ENCODE measurements at places on chromosomes 4 and X.
A peak's percentile ranks its signal among the peaks of the same experiment; 100 is the strongest.

DNA sequence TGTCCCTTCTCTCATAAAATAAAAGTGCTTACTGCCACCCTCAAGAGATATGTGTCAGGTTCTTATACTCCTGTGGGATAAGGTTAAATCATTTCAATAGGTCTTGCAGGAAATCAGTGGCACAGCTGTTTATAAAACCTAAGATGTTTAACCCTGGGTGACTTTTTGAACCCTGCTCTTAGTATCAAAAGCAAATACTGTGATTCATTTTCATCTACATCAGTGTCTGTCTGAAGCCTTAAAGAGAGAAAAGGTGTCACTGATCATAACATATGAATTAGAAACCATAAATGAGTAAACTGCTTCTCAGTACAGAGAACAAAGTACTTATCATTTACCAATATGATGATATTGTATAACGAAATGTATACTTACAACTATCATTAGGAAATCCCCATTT, 59.0 kb downstream of the CCSER1 start:
- no peak for DNase-seq

GRCh38 chr4:89324671-89325070, 17.1 kb upstream of the GPRIN3 start:
- DNase-seq, result no peak

GRCh38 chr4:153469031-153469430, 2.9 kb downstream of the TMEM131L start:
- no peak for DNase-seq

- peak; percentile 12 for DNase-seq
Measured at GRCh38 chr4:82140422-82140821, 233.4 kb downstream of the HNRNPD start.

- peak; percentile 9 for DNase-seq
Measured at GRCh38 chr4:133152330-133152821, 3.3 kb downstream of the PCDH10 start.

GRCh38 chrX:149630681-149631233, 835 bp downstream of the TMEM185A start:
- peak; percentile 39 for DNase-seq

GRCh38 chr4:172497321-172497720, 671.3 kb upstream of the GALNT7 start:
- DNase-seq, result no peak

- DNase-seq, result peak; percentile 88
Measured at GRCh38 chr4:912548-913279, 19.4 kb downstream of the GAK start.

- peak; percentile 85 for DNase-seq
Measured at GRCh38 chr4:185307136-185307950, 88.4 kb downstream of the LRP2BP start.

DNA sequence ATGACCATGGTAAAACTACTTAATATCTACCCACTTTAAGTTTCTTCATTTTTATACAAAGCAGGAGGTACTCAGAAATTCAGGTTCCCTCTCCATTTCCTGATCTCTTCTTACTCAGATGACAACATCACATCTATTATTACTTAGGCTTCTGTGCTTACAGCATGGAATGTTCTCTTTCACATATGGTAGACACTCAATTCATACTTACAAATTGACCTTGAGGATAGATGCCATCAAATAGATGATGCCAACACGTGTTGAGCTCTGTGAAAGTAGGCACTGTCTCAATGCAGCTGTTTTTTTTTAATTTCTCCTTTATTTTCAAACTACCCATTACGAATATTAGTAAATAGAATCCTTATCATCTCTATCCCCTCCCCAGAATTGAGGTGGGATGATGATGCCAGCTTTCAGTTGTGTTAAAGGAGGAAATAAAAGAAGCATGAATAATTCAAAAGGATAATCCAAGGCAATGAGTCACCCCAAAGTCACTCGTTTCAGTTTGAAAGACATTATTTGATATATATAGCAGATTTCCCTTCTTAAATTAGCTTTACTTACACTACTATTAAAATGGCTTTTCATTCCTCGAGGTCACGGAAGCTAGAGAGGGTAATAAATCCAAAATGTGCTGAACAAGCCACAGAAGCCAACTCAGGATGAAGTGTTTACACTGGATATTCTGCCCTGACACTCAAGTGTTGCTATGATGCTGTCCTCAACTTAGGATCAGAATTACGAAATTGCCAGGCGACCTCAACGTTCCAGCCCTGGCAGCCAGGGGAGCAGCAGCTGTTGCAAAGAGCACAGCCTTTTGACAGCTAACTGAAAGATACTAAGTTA, 124.2 kb upstream of the EOLA2 start:
- peak; percentile 18 for DNase-seq

GRCh38 chr4:53671757-53672156, 80.5 kb upstream of the LNX1 start:
- DNase-seq, result no peak

DNA sequence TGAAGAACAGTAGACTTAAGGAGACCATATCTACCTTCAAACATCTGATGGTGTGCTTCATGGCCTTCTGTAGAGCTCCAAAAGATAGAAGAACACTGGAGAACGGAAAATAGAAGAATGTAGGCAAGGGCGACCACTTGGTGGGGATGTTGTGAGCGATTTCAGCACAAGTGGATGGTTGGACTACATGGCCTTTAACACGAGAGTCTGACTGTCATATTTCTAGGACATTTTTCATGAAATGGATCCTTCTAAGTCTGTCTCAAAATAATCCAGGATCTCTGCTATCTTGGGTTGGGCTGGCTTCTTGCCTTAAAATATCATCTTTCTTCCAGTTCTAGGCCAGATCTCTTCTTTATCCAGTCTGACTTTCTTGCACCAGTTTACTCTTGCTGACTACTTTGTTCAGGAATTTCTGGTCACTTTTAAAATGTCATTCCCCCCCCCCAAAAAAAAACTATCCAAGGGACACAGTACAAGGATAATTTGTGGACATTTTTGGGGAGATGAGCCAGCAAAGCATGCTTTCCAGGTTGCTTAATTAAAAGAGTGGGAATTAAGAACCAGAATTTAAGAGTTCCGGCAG, 1.2 kb upstream of the MID1IP1 start:
- DNase-seq, result no peak

GRCh38 chr4:123363729-123364128, 32.9 kb upstream of the SPRY1 start:
- DNase-seq, result no peak

DNA sequence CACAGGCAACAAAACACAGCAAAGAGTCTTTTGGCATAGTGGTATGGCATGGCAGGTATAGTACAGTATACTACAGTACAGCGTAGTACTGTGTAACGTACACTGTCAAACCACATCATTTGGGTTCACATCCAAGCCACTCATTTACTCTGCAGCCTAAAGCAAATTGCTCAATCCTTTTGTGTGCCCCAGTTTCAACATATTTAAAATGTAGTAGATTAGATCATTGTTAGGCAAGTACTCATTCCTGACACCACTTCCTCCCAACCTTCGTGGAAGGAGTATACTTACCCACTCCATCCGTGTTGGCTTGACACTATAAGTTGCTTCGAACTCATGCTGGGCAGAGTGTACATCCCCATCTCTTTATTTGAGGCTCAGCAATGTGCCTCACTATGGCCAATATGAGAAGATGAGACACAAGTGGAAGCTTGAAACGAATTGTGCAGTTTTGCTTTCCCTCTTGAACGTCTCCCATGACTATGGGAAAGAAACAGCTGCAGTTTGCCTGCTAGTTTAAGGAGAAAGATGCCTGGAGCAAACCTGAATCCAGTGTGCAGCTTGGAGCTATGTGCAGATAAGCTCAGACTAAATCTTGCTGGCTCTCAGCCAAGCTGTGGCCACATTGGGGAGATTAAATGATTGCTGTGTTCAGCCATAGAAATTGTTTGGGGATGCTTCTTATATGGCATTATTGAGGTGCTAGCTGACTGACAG, 85.7 kb upstream of the TBL1X start:
- peak; percentile 76 for DNase-seq

DNA sequence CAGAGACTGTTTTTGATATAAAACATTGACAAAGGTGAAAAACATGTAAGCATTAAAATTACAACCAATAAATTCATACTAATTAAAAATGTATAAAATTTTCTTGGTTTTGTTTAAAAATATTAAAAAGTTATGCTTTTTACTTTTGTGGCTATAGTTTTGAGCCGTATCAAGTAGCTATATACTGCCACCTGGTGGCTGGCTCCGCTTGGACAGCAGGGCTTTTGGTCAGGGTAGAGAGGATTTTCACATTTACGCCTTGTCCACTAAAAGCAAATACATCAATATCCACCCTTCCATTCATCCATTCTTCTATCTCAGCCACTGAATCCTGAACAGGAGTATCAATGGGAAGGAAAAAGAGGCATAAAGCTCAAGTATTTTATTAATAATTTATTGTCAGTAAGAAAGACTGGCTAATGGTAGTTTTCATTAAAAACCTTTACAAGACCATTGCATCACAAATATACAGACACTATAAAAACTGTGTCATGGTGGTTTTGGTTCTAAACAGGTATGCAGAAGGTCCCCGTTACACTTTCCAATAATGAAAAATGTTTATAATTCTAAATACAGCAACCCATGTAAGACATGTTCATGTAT, 32.1 kb upstream of the MTNR1A start:
- peak; percentile 66 for DNase-seq

GRCh38 chr4:80201252-80202151, 4.2 kb downstream of the PRDM8 start:
- peak; percentile 46 for DNase-seq

DNA sequence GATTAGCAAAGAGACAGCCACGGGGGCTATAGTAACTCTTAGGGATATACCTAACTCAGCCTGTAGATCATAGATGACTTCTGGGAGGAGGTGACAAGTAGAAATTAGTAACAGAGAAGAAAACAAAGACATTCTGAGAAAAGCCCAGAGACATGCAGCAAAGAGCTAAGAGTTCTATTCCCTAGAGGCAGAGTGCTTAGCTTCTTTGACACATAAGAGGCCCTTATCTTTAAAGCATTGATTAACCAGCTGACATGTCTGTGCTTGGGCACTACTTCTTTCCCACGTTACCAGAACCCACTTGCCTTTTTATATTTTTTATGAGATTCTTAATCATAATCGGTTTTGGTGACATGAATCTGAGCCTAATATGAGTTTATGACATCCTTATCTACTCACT, 179.5 kb downstream of the GABRB1 start:
- no peak for DNase-seq

DNA sequence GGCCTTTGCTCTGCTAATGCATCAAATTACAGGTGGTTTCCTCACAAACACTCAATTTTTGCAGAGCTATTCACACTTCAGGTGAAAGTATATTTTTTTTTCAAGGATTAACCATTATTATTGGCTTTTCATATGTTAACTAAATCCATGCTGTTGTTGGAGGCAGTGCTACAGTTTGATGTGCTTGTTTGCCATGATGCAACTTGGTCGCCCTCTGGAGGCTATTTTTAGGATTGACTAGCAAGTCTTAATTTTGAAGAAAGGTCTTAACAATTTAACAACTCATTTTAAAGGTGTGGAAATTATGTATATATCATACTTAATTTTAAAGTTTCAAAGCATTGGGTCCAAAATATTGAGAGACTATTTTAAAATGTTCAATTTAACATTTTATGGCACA, 168.8 kb upstream of the FAM47A start:
- peak; percentile 66 for DNase-seq

DNA sequence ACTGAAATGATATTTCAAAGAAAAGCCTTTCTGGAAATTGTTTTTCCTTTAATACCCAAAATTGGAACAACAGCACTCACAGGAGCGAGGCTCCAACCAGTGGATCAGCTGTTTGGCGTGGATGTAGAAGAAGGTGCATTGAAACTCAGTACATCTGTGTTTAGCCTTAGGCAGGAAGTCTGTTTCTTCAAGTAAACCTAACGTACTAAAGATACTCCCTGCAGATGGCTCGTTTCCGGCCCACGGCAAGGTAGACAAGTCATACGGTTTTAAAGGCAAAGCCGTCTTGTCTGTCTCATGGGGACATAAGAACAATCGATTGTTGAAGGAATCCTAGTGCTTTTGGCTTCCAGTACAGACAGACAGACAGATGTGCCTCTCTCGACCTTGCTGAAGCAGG, 50.0 kb upstream of the CLCN4 start:
- no peak for DNase-seq

DNA sequence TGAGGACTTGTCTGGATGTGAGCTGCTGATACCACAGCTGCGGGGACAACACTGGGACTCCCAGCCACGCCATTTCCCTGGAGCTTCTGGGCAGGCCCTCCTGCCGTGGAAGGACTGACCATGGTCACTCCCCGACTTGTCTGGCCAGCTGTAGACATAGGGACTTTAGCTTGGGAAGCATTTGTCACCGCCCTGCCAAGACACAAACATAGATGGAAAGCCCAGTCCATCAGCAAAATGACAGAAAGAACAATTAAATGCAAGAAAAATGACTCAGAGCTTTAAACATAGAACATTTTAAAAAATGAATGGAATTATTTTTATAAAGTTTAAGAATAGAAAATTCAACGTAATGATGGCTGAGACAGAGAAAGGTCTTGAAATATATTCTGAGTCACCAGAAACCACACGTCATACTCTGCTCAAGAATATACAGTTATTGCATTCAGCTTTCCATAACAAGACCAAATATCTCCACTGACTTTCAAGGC, 107.6 kb upstream of the CBR4 start:
- DNase-seq, result peak; percentile 37

DNA sequence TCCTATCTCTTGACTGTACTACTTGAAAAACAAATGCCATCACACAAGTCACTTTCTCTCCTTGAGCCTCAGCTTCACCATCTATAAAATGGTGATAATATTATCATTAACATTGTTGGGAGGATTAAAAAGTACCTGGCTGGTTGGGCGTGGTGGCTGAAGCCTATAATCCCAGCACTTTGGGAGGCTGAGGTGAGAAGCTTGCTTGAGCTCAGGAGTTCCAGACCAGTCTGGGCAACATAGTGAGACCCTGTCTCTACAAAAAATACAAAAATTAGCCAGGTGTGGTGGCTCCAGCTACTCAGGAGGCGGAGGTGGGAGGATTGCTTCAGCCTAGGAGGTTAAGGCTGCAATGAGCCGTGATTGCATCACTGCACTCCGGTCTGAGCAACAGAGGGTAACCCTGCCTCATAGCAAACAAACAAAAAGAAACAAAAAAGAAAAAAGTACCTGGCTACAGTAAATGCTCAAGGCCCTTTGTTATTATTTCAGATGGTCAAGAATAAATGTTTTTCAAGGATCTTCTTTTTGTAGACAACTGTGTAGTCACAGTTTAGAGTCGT, 120.3 kb downstream of the CHRNA9 start:
- DNase-seq, result peak; percentile 88

GRCh38 chrX:103480526-103480925, 38.8 kb downstream of the RAB40A start:
- DNase-seq, result no peak

GRCh38 chr4:3657902-3658529, 108.2 kb upstream of the ADRA2C start:
- DNase-seq, result no peak

GRCh38 chr4:54100595-54101189, 729 bp downstream of the GSX2 start:
- DNase-seq, result no peak

DNA sequence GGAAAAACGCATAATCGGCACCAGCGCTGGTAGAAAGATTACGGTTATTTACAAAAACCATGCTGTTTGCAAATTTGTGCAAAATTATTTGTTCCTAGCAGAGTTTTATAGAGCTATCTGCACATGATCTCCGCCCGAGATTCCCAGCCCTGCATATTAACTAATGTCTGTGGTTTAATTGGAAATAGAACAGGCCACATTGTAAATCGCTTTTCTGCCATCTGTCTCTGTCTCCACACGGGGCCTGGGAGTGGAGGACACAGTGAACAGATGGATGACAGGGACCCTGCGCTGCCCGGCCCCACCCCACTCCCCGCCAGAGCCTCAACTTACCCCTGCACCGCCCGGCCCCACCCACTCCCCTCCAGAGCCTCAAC, 126.9 kb downstream of the FAM53A start:
- no peak for DNase-seq
